Omental fat pad (tissue), 4 donors: ENCODE measurements at places on chromosomes 5 and 9.

GRCh38 chr9:102428305-102428704, 566.8 kb upstream of the CYLC2 start:
- no peak for DNase-seq

- no peak for DNase-seq
Measured at GRCh38 chr9:112761912-112762655, 11.5 kb downstream of the SNX30 start.

DNA sequence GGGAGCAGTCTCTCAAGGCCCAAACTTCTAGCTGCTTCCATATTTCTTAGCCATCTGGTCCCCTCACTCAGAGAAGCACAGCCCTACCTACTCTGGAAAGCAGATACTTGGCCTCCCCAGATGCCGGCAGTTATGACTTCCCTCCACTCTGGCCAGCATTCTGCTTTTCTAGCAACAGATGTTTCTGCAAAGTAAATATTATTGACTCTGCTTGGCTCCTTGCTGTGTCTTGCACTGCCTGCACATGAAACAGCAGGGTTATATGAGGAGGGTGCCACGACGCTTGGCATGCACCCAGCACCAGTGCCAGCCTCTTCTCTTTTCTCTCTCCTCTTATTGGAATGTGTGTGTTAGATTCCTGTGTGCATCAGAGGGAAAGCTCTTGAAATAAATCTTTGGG, 99.7 kb downstream of the ARHGAP26 start:
- DNase-seq: no peak

DNA sequence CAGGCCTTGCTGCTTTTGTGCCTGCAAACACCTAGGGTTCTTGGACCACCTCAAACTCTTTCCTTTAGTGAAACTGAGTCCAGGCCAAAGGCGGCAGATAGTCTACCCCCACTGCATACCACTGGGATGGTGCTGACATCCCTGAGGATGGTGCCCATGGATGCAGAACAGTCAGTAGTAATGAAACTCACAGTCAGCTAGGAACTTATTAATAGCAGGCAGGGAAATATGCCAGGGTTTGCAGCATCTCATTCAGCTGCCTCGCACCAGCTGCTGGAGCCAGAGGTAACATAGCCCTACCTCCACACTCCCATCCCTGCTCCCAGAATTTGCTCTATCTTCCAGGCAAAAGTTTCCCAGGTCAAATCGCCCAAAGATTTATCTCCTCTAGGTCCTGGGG, 189.1 kb downstream of the SREK1 start:
- DNase-seq: no peak

- DNase-seq: no peak
Measured at GRCh38 chr9:116608064-116608463, 79.0 kb upstream of the TRIM32 start.

- DNase-seq: no peak
Measured at GRCh38 chr5:160434022-160434531, 12.4 kb downstream of the PTTG1 start.
